ENCODE measurements at places on chromosomes 3 and 15.
A peak's percentile ranks its signal among the peaks of the same experiment; 100 is the strongest.

DNA sequence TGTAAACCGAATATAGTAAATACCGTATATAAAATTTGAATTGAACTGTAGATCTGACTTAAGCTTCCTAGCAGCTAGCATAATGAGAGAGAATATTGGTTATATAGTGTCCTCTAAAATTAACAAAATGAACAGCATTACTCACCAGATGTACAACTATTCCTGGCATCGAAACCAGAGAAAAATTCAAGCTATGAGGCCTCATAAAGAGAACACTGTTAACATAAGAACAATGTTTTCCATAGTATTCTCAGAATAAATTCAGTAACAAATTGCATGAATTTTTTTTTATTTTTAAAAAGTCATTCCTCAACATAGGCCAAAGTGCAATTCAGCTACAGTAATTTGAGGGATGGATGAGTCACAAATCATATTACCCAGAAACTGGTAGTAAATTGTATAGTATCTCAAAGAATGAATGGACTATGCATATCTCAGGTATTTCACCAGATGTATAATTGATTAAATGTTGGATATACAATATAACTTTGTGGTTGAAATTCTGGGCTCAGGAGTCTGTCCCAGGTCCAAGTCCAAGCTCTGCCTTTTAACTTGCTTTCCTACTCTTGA lies 5.0 kb downstream of the TMEM207 start:
- no peak for DNase-seq

DNA sequence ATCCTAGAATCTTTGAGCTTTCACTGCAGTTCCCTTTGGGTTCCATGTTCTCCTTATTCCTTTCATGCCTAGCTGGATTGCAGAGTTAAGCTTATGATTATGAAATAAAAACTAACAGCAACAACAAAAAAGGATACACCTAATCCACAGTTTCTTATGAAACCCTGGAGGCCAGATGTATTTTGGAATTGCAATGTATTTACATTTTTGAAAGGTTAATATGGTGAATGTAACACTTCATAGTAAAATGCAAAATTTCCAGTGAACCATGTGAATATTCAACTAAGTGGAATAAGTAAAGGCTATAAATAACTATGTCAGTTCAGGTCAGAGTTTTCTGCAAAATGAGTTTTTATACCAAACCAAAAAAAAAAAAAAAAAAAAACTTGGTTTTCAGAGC lies 65.8 kb upstream of the FLNB start:
- no peak for DNase-seq

- no peak for DNase-seq
Observed at GRCh38 chr3:38583688-38584087, 65.8 kb downstream of the SCN5A start.

DNA sequence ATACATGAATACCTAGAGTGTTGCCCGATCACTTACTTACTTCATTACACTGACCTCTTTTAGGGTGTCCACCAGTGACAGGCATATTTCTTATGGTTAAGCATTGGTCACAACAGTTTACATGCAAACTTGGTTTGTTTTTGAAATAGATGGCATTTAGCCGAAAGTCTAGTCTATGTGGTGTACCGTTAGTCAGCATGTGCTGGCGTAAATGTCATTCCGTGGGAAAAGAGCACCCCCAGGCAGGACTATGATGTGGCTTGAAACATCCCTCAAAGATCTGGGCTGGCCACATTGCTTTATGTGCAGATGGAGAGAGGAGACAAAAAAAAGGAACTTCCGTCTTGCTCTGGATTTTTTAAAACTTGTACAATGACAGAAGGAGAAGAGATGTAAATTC lies 357.0 kb upstream of the ICE2 start:
- peak; percentile 40 for DNase-seq

- DNase-seq: no peak
Observed at GRCh38 chr3:132629928-132630327, 29.7 kb downstream of the ACAD11 start.

GRCh38 chr15:36609793-36610192 lies 30.4 kb downstream of the CDIN1 start:
- DNase-seq: no peak

DNA sequence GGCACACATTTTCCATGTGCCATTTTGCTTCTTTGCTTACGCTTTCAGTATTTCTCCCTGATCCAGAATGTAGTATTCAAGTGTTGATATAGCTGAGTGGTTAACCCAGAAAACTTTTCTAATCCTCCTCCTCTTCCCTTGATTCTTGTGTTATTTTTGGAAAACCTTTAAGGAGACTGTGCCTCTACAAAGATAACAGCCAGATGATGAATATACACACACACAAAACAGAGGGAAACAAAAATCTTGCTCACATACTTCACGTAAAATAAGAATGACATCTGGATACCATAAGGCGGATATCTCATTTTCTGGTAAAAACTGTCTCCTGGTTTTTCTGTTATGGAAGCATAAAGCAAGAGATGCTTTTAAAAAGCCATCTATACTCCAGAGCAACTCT lies 295.8 kb upstream of the THBS1 start:
- no peak for DNase-seq

DNA sequence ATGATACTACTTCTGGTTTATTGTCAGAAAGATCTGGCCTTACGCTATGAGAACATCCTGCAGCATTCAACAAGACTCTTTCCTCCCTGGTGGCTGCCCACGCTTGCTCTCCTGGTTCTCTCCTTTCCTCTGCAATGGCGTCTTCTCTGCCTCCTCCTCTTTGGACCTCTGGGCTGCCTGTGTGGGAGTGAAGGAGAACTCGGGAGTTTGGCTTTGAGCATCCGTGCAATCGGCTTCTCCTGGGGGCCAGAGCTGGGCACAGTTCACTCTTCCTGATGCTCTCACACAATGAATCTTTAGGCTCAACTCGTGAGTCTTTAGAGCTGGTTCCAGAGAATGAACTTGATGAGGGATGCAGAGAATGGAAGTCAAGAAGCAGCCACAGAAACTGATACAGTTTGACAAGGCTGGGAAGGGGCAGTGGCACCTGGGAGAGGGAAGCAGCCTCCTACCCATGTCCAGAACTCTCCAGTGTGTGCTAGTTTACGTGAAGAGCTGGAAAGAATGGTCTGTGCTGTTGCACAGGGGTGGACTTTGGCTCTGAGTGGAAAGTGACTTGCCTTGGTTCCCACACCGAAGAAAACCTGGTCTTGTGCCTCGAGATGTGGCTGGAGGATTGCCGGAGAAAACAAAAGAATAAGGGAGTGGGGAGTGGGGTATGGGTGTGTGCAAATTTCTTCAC lies 37.9 kb downstream of the RPLP1 start:
- DNase-seq: no peak

DNA sequence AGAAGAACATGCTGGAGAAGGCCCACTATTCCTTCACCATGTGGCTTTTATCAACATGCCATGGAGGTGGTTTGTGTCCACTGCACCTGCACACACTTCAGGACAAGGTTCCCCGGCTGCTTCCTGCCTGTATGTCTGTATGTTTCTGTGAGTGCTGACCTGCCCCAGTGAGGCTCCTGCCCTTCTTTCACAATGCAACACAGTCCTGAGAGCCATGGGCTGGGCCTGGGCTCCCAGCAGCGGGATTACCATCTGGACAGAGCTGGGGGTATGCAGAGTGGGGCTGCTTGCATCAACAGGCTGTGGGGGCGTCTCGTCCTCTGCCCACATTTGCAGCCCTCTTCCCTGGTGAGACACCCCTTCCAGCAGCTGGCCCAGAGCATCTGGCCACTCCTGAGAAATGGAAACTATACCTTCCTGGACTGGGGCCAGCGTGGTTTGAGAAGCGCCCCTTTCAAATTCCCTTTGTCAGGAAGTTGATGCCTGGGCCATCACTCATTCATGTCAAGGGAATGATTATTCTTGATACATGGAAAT lies 29.3 kb upstream of the C15orf39 start:
- no peak for DNase-seq

DNA sequence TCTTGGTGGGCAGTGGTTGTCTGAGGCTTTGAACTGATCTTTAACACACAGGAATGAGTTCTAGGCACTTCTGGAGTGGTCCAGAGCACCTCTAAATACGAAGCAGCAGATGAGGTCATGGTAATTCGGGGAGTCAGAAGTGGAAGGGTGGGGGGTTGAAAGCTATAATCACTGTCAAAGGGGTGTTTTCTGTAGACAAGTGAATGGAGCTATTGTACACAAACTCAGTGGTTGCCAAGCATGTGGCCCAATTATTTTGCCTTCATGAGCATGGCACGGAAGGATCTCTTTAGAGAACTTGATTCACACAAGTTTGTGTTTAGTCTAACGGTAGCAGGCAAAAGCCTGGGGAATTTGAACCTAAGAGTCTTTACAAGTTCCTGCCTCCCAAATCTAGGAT lies 6.3 kb downstream of the FRMD5 start:
- no peak for DNase-seq

DNA sequence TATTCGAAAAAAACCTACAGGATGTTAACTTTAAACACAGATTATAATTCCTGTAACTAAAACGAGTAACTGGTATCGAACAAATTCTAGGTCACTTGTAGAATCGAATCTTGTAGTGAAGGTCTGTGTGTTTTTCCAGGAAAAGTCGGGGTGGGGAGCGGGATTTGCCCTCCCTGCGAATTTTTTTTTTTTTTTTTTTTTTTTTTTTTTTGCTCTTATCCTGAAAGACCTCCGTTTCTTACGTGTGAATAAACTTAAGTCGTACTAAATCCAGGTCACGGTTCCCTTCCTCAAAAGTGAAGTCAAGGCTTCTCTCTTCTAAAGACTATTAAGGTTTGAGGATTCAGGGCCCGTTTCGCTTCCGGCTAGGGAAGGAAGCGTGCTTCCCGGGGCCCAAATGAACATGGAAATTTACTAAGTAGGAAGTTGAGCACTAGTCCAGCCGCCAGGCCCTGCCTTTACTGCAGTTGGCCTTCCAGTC lies 770 bp downstream of the TBC1D5 start:
- peak; percentile 86 for DNase-seq

- no peak for DNase-seq
Observed at GRCh38 chr3:59774634-59775033, 724.8 kb upstream of the CFAP20DC start.

- no peak for DNase-seq
Observed at GRCh38 chr15:85142312-85142711, 160.7 kb downstream of the PDE8A start.

DNA sequence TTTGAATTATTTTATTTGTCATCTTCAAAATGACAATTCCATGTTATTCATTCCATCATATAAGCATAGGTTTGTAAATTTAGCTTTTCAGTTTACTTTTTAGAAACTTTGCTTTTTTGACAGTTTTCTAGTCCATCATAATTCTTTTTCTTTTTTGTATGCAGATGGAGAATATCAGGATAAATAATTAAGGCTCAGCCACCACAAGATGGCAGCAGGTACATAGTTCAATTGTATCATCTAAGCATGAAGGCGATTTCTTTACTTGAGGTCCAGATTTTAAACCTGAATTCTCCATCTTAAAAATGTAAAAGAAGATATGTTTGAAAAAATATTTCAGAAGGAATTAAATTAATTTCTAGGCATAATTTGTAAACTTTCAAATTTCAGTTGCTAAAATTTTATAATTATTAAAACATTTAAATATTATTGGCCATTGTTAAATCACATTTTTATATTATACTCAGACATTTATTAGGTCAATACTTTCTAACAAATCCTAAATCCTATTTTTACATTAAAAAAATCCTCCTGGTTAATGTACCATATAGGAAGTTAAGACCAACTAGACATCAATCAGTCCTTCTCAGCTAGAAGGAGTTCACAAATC lies 15.1 kb downstream of the PLSCR5 start:
- peak; percentile 71 for DNase-seq

All from OCI-M1 (cell line).